CD8-positive, alpha-beta memory T cell (primary cell): ENCODE measurements at places on chromosomes 6 and 20. TPM values are rescaled to one million over a fixed set of nuclear protein-coding genes. Genes with fewer than 3 reads are reported as not detected.

DNA sequence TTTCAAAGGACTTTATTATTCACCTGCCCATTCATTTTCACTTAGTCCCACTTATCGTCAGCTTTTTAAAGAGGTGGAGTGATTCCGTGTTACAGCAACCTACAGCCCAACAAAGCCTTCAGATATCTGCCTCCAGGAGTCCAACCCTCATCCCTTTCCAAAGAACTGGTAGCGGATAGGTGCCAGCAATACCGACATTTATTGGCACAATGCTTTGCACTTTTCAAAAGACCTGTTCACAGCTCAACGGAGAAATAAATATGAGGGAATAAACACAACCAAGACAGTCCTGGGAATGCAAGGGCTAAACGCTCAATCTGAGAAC lies 819 bp upstream of the MTRF1L start:
- DNase-seq, result no peak

- DNase-seq, result no peak
These were observed 54.1 kb downstream of the TRMT11 start for GRCh38 chr6:126040394-126040793.

RUNX2 gene
- 25.8 TPM for total RNA-seq

GRCh38 chr6:134458857-134459657 lies 141.1 kb upstream of the SGK1 start:
- DNase-seq, result no peak

DNA sequence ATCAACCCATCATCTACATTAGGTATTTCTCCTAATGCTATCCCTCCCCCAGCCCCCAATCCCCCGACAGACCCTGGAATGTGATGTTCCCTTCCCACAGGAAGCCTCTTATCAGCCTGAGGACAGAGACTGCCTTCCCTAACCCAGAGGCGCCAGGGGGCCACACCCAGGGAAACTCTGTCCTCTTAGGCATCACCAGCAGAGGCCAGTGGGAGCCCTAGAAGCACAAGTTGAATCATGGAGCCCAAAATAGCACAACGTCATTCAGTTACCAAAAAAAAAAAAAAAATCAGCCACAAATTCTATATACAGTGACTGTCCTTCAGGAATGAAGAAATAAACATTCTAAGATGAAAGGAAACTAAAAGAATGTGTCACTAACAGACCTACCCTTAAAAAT lies 625.7 kb downstream of the TFAP2A start:
- no peak for DNase-seq

DNA sequence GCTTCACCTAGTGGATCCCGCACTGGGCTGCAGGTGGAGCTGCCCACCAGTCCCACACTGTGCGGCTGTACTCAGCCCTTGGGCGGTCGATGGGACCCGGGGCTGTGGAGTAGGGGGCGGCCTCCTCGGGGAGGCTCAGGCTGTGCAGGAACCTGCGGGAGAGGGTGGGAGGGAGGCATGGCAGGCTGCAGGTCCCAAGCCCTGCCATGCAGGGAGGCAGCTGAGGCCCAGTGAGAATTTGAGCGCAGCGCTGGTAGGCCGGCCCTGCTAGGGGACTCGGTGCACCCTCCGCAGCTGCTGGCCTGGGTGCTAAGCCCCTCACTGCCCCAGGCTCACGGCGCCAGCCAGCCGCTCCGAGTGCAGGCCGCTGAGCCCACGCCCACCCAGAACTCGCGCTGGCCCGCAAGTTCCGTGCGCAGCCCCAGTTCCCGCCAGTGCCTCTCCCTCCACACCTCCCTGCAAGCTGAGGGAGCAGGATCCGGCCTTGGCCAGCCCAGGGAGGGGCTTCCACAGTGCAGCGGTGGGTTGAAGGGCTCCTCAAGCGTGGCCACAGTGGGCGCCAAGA lies 1407.6 kb downstream of the EPHA7 start:
- DNase-seq, result no peak
